CMK (cell line): ENCODE measurements at places on chromosomes 13 and 19.

DNA sequence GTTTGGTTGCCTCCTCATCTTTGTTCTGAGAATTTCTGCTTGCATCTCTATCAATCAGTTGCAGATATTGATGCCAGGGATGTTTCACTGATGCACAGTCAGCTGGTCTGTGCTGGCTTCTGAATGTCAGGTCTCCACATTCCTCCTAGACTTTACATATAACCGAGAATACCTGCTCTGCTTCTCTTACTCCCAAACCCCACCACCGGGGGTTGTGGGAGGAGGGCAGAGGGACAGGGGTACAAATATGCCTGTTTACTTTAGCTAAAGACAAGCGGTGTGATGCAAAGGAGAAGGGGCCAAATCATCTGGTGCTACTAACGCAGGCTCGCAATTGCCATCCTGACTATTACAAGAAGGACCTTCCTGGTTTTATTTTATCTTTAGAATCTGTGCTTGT, 17.4 kb upstream of the KLHL1 start:
- DNase-seq, result no peak

DNA sequence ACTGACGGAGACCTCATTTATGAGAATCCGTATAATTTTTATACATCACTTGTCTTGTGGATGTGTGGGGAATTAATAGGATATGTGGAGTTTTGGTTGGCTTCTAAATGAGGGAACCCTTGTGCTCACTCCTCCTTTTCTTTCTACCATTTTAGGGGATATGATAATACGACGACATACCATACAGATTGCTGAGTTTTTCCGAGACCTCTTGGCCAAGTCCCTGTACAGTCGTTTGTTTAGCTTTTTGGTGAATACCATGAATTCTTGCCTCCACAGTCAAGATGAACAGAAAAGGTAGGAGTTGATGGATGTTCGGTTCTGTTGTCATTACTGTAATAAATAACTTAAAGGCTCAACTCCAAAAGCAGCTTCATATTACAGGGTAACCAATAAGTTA, 335.2 kb downstream of the MYO16 start:
- DNase-seq, result no peak

DNA sequence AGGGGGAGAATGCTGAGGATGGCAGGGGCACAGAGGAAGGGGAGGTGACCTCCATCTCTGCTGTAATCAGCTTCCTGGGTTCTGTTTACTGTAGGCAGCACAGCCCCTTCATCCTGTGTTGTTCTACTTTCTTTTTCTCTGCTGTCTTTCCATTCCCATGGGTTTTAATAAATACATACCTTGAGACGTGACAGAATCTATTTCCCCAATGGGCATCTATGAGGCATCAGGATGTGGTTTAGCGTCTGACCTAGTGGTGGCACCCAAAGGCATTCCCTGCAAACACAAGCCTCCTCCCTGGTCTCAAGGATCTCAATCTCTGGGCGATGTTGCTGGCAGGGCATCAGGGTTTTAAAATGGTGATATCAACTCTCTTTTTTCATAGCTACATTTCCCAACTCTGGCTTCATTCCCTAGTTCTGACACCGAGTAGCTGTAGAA, 60.8 kb downstream of the ALOX5AP start:
- no peak for DNase-seq

DNA sequence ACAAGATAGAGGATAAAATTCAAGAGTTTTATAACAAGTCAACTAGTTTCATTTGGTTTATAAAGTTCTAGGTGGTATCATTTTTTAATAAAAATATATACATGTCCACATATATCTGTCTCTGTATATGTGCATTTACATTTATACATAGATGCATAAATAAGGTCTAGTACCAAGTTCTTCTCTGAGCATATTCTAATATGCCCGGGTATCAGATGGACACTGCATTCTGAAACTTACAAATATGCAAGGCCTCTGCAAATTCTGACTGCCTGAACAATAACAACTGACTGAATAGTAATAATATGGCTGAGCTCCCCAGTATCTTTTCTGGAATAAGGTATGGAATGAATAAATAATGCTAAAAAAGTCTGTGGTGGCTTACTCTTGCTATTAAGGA, 304.8 kb downstream of the KLF12 start:
- no peak for DNase-seq

DNA sequence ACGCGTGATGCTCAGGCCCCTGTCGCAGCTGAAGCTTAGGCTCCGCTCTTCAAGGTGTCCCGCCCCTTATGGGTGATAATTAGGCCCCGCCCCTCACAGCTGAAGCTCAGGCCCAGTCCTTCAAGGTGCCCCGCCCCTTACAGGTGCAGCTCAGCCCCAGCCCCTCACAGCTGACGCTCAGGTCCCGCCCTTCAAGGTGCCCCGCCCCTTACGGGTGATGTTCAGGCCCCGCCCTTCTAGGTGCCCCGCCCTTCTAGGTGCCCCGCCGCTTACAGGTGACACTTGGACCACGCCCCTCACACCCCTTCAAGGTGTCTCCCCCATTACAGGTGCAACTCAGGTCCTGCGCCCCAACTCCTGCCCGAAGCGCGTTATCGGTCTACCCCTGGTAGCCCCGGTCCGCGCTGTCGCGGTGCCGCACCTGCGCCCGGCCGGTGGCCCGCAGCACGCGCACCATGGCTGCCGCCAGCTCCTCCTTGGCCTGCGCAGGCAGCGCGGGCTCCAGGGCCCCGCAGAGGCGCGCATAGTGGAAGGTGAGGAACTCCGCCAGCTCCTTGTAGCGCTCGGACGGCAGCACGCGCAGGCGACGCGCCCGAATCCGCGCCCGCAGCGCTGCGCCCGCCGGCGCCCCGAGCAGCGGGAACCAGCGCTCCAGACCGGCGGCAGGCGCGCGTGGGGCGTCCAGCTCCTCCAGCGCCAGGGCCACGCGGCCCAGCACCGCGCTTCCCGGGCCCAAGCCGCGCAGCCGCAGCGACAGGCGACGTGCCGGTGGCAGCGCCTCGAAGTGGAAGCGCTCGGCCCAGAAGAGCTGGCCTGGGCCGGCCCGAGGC, 7.3 kb downstream of the RASAL3 start:
- no peak for DNase-seq

- no peak for DNase-seq
Measured at GRCh38 chr13:39685652-39686051, 30.2 kb downstream of the COG6 start.

DNA sequence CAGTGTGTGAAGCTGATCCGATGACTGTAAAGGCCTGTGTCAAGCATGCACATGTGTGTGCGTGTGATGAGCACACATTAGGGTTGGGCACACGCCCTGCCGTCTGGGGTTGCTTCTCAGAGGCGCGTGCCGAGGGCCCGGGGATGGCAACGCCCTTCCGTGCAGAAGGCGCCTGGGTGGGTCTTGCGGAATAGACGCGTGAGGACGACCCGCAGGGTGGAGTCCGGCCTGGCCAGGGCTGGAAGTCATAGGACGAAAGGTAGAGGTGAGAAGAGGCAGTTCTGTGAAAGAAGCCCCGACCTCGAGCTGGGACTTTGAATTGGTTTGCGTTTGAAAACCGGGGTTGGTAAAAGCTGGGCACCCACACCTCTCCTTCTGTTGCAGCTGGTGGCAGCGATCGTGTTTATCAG, 35.7 kb downstream of the TMEM255B start:
- DNase-seq, result no peak

DNA sequence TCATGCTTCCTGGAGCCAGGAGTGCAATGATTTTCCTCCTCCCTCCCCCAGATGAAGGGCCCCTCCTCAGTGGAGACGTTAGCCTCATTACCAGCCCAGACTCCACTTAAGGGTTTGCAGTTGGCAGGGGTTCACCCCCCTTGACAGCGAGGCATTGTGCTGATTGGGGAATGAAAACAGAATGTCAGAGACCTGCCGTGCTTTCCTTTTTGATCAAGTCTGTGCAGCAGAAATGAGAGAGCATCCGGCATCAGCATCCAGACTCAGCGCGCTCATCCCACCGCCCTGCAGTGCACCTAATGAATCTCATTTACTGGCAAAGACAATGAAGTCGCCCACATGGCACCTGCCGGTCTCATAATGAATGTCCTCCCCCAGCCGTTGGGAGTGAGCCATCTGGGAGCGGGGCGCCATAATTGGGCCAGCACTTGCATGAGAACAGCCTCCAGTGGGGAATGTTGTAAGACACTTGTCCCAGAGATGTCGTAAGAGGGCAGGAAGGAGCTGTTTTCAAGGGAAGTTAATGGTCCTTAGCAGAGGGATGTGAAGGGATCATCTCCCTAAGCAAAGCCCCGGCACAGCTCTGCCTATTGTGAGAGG, 98.3 kb upstream of the UQCRFS1 start:
- no peak for DNase-seq

GRCh38 chr19:48405850-48406249, 12.4 kb downstream of the GRIN2D start:
- no peak for DNase-seq

- DNase-seq, result no peak
Measured at GRCh38 chr13:48574041-48574796, 41.3 kb upstream of the RCBTB2 start.

DNA sequence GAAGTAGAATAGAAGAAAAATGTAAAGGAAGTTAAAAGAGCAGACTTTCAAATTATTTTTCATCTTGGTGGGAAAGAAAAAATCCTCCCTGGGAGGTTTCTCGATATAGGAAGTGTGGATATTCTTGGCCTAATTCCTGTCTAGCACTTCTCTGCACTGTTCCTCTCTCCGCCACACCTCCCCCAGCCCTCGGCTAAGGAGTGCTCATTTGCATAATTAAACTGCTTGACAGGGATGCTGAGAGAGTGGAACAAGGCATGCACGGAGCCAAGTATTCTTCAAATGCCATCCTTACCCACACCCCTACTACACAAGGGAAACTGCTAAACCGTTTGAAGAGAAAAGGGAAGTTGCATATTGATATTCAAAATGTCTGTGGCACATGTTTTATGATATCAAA, 511.0 kb upstream of the HTR2A start:
- no peak for DNase-seq

- DNase-seq, result no peak
Measured at GRCh38 chr13:22194106-22194805, 523.4 kb downstream of the FGF9 start.

DNA sequence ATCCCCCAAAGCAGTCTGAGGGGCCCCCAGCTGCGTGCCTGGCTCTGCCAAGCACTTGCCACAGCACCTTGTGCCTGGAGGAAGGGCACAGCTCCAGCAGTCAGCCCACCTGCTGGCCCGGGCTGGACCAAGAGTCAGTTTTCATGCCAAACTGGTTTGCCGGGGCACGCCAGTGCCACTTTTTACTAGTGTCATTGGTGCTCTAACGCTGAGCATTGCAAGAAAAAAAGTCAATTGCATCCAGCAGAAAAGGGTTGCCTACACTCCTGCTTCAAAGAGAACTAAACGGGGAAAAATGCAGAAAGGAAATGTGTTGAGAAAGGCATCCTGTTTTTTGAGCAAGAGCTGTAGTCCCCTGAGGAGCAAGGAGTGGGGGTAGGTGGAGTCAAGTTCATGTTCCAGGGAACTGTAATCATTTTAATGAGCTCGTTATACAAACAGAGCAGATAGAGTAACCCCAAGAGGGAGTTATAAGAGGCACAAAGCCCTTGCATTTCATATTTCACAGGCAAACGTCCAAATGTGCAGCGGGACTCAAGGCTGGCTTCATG, 68.4 kb downstream of the F2RL3 start:
- DNase-seq, result no peak

GRCh38 chr19:405121-405965, 3.6 kb downstream of the C2CD4C start:
- no peak for DNase-seq

GRCh38 chr19:31610018-31610417, 260.8 kb upstream of the TSHZ3 start:
- no peak for DNase-seq

- DNase-seq, result no peak
Measured at GRCh38 chr13:106212386-106213010, 323.0 kb downstream of the EFNB2 start.

GRCh38 chr19:16807549-16808284, 21.5 kb upstream of the SIN3B start:
- no peak for DNase-seq

GRCh38 chr13:111038887-111039286, 76.2 kb upstream of the ARHGEF7 start:
- no peak for DNase-seq

DNA sequence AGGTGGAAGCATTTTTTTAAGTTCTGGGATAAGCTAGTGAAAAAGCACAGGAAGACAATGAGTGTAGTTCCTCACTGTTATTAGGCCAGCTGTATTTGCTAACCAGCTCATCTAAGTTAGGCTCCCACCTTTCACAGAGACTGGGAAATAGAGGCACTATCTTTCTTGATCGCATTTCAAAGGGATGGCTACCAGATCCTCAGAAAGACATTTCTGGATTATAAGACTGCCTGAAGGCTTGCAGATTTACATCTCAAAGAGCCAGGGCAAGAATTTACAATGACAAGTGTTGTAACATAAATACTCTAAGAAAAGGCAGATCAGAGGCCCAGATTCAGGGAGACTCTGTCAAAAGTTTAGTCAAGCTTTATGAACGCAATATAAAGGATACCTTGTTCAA, 1005.5 kb downstream of the PCDH9 start:
- DNase-seq, result no peak

GRCh38 chr13:79709471-79709870, 228.5 kb downstream of the NDFIP2 start:
- no peak for DNase-seq

- no peak for DNase-seq
Measured at GRCh38 chr19:28841531-28841930, 371.4 kb downstream of the UQCRFS1 start.

- DNase-seq, result no peak
Measured at GRCh38 chr19:10762656-10763055, 44.8 kb downstream of the DNM2 start.

DNA sequence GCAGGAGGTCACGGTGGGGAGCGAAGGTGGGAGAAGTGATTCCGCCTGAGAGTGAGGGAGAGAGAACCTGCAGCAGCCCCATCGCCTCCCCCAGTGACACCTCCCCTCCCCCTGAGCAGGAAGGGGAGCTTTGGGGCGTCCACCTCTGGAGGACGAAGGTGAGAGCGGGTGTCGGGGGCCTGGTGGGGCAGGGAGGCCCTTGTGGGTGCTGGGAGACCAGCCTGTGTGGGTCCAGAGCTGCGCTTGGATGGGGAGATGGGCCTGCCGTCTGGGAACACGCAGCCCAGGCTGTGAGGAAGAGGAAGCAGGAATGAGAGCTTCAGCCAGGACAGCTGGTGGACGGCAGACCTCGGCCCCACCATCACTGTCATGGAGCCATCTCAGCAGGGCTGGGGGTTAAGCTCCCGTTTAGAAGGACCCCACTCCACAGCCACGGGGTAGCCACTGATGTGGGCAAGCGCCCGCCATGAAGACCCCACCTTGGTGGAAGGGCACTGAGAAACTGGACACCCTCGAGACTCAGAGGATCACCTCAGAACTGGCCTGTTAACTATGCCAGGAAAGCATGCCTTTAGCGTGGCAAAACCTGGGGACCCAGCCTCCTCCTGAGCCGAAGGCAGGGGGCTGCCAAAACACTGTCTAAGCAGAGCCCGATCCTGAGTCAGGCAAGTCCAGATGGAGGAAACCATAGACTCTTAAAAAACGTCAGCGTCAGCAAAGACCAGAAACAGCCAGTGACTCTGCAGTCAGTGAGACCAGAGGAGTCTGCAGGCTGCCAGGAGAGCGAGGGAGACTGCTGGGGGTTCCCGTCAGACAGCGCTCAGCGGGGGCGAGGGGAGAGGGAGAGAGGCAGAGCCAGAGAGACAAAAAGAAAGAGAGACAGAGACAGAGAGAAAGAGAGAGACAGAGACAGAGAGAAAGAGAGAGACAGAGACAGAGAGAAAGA, 6.4 kb upstream of the PROZ start:
- DNase-seq, result no peak

- DNase-seq, result peak; percentile 45
Measured at GRCh38 chr13:100610391-100611347, 22.1 kb upstream of the GGACT start.
